Hematopoietic multipotent progenitor cell treated with erythropoietin and hydrocortisone succinate and interleukin-3 and kit ligand, for 4 days (in vitro differentiated cells): ENCODE measurements at places on chromosomes 6 and 20.
A peak's percentile ranks its signal among the peaks of the same experiment; 100 is the strongest.

DNA sequence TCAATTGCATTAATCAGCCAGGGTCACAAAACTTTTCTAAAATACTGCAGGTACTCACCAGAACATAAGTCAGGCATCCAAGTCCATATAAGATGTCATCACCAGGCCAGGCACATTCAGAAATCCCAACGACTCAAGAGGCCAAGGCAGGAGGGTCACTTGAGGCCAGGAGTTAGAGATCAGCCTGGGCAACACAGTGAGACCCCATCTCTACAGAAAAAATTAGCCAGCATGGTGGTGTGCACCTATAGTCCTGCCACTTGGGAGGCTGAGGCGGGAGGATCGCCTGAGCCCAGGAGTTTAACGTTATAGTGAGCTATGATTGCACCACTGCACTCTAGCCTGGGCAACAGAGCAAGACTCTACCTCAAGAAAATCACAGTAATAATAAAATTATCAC is 278.4 kb upstream of the PLN start:
- no peak for DNase-seq

- DNase-seq = no peak
Observed at GRCh38 chr20:48025051-48025515, 239.8 kb upstream of the SULF2 start.

DNA sequence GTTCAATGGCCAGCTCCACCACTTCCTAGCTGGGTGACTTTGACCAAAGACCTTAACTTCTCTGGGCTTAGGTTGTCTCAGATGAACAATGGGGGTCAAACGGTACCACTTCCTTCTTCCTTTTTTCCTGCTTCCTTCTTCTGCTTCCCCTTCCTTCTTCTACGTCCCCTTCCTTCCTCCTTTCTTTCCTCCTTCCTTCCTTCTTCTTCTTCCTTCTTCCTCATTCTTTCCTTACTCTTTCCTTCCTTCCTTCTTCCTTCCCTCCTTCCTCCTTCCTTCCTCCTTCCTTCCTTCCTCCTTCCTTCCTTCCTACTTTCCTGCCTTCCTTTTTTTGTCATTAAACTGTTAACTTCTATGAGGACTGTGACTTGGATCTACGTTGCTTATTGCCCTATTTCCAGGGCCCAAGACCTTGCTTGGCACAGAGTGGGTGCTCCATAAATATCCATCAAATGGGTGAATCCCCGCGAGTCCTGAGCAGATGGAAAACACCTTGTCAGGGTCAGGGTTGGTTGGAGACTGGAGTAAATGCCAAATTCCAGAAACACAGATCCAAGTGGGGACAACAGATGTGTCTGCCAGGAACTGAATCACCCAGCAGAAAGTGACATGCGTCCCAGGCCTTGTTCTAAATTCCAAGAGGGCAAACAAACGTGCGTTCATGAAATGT is 243.3 kb downstream of the PREX1 start:
- DNase-seq = no peak

DNA sequence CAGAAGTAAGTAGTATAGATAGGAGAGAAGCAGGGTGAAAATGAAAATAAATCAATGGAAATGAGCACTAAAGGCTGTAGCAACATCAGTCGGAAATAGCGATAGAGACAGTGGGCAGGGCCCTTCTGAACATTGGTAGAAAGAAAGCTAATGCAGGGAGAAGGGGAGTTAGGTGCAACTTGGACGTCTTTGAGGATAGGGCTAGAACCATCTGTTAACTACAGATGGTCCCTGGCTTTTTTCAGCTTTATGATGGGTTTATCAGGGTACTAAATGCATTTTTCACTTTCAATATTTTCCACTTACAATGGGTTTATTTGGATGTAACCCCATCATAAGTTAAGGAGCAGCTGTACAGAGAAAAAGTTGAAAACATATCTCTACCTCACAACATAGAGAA is 72.8 kb upstream of the CNR1 start:
- no peak for DNase-seq

DNA sequence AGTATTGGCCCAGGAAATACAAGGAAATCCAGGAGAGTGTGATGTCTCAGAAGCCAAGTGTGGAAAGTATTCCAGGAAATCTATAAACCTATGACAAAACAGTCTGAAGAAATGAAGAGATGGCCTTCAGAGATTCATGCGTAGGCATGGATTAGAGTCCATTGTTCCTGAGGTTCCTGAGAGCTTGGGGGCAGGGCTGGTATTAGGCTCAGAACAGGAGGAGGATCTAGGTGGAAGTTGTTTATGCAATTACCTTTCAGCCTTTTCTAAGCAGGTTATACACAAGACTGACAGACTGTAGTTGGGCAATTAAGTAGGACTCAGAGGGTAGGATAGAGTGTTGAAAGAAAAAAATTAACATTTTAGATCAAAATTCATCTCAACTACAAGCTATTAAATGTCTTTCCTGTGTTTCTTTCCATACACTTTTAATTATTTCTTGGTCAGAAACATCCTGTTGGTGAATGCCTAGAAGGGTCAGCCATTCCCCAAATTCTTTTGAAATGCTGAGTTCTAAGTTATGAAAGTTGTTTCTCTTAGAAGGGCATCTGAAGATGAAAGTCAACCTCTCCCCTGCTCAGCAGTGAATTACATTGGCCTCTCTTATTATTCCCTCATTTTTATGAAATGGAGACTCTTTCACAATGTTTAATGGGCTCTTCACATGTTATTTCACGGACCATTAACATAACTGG is 201.2 kb upstream of the MYLIP start:
- DNase-seq = no peak

DNA sequence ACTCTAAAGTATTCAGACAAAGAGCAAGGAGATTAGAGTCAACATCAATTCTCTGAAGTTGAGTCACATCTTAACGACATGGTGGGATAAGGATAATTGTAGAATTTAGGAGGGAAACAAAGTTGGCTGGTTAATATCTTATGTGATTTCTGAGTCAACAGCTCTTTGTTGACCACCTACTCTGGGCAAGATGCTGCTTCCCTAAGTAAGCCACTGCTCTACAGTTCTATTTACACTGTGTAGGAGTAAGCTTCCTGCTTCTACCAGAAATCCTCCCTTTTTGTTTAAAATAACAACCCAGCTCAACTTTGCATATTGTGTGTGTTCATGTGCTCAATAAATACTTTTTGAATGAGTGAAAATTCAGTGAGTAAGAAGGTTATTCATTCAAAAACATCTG is 3.1 kb downstream of the HS3ST5 start:
- no peak for DNase-seq

DNA sequence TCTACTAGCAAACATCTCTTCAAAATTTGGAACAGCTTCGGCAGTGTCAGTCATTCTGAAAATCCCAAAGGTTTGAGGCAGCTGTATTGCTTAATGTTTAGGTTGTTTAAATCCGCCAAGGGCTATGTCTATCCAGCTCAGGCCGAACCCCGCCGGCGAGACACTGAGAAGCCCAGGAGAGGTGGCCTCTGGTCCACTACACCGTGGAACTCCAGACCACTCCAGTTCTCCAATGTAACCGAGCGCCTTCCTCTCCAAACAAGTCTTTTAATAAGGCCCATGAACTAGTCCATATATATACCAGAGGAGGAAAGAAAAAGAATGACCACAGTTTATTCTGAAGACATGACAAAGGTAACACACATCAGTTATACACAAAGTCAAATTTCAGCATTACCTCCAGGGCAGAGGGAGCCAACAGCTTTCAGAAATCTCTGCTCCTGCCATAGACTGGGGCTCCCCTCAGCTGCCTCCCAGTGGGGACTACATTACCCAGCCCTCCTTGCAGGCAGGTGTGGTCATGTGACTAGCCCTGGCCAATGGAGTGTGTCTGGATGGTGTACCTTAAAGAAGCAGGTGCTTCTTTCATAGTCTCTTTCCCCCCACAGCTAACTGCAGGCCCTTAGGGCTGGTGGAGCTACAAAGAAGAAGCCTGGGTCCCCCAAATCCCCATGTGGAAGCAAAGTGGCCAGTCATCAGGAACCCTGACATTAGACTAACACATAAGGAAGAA is at the start of gene RAMACL:
RAMACL (minus strand) TSS at position 255 of the 733 bp plus-strand sequence; CDS start at position 54, 201 bp downstream.
- peak; percentile 38 for DNase-seq

DNA sequence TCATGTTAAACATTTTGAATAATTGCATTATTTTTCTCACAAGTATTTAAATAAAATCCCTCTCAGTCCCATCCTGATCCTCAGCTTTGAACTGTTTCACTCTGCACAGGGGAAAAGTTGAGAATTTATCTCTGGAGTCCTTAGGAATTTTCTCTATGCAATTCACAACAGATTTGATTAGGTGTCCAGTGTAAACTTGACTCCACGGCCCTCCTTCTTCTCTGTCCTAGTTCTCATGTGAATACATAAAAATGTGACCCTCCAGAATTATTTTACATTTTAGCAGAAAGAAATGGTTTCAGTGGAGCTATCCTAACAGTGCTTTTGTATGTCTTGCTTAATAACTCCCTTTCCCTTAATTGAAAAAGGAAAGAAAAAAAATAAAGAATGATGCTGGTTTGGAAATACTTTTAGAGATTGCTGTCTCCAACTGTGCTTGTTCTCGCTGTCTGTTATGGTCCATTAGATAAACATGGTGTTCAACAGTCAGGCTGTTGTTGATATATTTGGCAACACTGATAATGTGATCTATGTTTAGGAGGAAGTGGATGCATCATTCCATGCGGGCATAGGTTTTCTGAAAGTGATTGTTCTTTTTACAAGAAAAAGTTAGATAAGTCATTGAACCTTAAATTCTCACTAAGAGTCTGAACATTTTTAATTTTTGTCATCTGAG is 599.4 kb upstream of the CITED2 start:
- DNase-seq = peak; percentile 75

- no peak for DNase-seq
Observed at GRCh38 chr20:60424267-60424902, 466.2 kb downstream of the CDH26 start.

GRCh38 chr6:112504621-112505020 is 157.5 kb downstream of the RFPL4B start:
- no peak for DNase-seq

DNA sequence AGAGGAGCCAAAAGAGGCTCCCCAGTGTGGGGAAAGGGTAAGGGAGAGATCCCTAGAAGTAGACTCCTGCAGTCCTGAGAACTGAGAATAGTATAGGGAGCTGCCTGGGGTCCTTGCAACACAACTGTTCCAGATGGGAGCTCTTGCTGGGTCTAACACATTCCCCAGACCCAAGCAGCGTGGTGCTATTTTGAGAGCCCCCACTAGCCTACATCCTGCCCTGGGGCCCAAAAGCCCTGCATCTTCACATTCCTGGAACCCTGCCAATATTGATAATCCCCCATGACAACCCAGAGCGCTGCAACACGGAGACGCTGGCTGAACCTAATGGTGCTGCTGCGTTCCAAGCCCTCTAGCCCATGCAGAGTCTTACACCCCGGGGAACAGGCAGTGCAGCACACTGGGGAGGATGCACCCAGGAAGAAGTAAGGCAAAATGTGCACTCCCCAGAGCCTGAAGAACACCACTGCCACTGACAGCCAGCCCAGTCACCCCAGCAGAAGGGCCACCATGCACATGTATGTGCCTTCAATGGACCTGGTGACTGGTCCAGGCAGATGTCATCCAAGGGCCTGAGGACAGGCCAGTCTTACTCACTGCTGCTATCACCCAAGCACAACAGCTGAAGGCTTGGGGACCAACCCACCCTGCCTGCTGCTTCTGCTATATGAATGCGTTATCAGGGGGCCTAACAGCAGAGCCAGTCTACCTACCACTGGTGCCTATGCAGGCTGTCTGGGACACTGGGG is 7.0 kb upstream of the RNF217 start:
- DNase-seq = peak; percentile 6

- no peak for DNase-seq
Observed at GRCh38 chr6:130460934-130461333, 95.1 kb downstream of the TMEM200A start.

DNA sequence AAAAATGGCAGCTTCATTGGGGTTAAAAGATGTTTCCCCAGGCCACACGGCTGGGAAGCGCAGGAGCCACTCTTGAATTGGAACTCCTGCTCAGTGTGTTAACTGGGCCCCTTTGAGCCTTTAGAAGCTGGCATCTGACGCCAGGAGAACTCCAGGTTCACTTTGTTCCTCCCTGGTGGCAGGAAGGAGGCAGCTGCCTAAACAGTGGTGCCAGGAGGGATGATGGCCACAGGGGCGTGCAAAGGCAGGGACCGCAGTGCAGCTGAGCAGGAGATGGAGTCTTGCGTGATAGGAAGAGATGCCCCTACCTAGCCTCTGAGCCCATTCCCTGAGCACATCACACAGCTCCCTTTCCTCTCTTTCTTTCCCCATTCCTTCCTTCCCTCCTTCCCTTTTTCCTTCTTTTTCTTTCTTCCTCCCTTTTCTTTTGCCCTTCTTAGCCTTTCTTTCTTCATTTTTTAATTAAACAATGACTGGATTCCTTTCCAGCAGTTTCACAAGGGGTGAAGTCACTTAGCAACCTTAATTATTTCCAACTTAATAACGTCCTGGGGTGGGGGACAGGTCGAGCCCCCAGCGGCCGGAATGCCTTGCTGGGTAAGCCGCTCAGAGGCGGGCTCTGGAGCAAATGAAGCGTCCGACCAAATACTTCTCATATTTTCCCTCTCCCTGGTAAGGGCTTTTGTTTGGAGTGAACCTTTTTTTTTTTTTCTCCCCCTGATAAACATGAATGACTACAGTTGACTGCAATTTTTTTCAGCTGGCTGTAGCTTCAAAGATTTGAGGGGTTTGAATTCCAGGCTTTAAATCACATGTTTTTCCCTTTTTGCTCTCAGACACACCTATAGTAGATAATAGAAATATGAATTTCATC is 20.8 kb upstream of the BMP7 start:
- no peak for DNase-seq

GRCh38 chr6:46473881-46474280 is 17.4 kb downstream of the RCAN2 start:
- no peak for DNase-seq
